Bone marrow (tissue), 2 donors: ENCODE measurements at places on chromosomes 2 and 18.

DNA sequence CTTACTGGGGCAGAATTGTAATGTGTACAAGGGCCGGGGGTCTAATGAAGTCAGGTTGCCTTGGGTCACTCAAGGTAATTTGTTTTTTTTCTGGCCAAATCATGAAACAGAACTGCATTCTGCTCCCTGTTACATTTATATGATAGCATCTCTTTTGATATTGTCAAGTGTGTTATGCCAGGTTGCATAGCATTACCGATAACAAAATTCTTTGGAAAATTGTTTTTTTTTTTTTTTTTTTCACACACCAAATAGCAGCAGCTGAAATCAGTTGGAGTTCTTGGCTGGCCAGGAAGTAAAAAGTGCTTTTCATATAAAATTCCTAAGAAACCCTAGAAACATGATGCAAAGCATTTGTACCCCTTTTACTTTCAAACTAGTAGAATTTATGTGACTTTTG lies 282.6 kb upstream of the FN1 start:
- DNase-seq: no peak

- no peak for DNase-seq
Measured at GRCh38 chr2:128504246-128505149, 185.8 kb upstream of the HS6ST1 start.

DNA sequence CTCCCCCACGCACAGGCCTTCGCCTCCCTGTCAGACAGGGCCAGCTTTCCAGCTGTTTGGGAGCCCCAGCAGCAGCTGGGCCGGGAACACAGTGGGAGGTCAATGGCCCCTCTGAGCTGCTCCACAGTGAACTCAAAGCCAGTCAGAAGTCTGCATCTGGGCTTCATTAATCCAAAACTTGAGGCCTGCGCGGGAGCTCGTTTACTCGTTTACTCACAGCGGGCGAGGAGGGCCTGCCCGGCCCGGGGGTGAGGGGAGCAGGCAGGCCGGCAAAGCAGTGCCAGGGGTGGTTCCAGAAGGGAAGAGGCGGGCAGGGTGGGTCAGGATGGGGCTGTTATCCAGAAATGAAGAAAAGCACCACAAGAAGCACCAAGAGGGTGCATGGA lies 36.8 kb upstream of the SEMA4C start:
- no peak for DNase-seq

GRCh38 chr2:61380056-61380881 lies 90.6 kb downstream of the USP34 start:
- no peak for DNase-seq

- DNase-seq: no peak
Measured at GRCh38 chr18:65206551-65207260, 544.1 kb upstream of the CDH7 start.

DNA sequence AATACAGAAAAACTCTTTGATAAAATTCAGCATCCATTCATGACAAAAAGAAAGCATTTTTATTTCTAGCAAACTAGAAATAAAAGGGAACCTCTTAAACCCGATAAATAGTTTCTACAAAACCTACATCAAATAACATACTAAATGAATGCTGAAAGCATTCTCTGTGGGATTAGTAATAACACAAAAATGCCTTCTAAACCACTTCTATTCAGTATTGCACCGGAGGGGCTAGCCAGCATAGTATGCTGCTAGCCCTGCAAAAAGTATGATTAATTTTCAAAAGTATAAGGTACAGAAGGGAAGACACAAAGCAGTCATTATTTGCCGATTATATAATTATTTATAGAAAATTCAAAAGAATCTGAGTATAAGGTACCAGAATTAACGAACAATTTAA lies 145.2 kb downstream of the DTNB start:
- DNase-seq: no peak

- DNase-seq: no peak
Measured at GRCh38 chr2:17426743-17427142, 91.5 kb downstream of the RAD51AP2 start.

- no peak for DNase-seq
Measured at GRCh38 chr2:86371527-86371926, 34.1 kb upstream of the REEP1 start.

DNA sequence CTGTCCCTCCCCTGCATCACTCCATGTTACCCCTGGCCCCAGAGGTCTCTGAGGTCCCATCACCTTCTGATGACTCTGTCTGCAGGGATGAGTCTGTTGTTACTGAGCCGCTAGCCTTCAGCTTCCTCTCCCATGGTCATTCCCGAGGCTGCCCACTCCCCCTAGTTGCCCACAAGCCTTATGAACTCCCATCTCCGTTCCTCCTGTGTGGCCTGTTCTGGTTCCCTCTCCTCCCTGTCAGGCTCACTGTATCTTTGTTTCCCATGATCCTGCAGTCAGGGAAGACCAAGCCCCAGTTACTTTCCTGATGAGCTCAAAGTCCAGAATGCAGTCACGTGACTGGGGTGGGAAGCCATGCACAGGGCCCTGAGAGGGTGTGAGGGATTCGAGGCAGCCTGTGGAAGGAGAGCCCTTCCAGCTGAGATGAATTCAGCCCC lies 39.5 kb downstream of the INPP4A start:
- DNase-seq: no peak

DNA sequence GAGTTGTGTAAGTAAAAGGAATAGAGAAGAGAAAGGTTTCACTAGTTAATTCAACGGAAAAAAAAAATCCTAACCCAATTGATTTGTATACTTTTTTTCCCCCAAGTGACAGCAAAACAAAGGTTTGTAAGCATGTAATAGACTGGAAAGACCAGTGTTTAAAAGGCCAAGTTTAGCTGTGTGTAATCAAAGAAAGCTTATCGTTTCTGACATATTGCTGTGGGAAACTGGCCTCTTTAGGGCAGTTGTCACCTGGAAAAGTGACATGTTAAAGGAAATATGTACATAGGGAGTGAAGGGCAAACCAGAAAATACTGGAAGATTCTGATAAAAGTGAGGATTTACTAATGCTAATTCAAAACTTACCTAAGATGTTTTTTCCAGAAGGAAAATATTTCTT lies 45.9 kb upstream of the EPHA4 start:
- DNase-seq: no peak

DNA sequence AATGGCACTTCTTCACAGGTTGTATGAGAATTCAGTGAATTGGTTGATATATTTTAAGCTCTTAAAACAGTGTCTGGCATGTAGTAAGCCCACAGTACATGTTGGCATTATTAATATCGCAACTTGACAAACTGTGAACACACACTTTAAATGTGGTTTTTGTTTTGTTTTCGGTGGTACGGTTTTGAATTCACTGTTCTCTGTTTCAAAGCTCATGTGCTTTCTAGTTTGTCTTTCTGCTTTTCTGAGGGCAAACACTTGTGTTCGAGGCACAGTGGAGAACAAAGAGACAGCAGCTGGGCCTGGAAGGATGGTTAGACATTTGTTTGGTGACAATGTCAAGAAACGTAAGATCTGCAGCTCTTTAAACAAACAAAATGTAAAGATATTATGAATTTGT lies 276.5 kb upstream of the MC4R start:
- no peak for DNase-seq

DNA sequence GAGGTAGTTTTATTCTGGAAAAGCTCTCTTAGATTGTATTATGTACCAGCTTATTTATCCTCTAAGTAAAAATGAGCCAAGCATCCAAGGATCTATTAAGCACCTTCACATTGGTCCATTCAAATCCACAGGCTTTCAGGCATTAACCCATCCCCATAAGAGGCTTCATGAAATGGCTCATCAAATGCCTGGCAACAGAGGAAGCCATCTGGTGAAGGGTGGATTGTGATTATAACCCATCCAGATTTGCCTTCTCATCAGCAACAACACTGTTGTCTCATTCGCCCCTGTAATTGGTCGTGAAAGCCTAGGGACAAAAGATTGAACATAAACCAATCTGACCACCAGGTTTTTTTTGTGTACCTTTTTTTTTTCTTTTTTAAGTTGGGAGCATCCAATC lies 134.3 kb upstream of the TACR1 start:
- no peak for DNase-seq

DNA sequence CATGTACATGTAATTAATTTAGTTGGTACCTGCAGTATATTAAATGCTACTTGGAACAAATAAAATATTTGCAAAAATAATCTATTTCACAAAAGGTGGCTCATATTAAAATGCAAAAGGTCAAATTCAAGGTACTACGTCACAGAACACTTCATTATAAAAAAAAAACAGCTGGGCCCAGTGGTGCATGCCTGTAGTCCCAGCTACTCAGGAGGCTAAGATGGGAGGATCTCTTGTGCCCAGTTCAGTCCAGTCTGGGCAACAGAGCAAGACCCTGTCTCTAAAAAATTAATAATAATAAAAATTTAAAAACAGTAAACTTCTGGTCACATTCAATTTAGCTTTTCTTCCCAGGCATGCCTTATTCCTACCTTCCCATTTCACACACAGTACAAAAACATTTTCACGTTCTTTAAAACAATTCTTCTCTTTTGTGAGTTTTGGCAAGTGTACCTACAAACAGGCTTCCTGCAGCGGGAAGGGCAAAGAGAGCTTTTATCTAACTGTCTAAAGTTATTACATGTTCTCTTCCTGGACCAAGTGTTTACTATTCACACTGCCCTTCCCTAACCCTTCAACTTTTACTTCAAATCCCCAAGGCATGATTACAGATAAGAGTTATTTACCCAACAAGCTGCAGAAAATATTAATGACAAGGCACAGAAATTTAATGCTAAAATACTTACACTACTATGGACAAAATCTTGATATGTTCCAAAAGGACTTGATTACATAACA lies 10.7 kb downstream of the BAZ2B start:
- DNase-seq: no peak

DNA sequence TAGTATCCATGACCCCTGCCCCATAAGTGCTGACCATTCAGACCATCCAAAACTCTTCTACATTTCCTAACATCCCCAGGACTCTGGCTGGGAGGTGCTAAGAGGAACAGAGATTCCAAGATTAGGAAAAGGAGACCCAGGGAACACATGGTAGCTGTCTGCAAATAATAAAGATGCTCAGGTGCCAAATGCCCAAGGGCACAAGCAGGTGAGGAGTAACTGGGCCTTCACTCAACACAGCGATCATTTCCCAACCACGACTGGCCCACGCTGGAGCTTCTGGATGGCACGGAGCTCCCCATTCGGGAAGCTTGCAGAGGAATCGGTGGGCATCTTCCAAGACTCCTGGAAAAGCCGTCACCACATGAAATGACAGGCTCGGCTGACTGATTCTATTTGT lies 255.9 kb upstream of the SMIM21 start:
- DNase-seq: no peak

GRCh38 chr18:24023185-24023814 lies 8.7 kb downstream of the TTC39C start:
- DNase-seq: no peak

- no peak for DNase-seq
Measured at GRCh38 chr2:176526995-176527901, 258.0 kb downstream of the MTX2 start.

DNA sequence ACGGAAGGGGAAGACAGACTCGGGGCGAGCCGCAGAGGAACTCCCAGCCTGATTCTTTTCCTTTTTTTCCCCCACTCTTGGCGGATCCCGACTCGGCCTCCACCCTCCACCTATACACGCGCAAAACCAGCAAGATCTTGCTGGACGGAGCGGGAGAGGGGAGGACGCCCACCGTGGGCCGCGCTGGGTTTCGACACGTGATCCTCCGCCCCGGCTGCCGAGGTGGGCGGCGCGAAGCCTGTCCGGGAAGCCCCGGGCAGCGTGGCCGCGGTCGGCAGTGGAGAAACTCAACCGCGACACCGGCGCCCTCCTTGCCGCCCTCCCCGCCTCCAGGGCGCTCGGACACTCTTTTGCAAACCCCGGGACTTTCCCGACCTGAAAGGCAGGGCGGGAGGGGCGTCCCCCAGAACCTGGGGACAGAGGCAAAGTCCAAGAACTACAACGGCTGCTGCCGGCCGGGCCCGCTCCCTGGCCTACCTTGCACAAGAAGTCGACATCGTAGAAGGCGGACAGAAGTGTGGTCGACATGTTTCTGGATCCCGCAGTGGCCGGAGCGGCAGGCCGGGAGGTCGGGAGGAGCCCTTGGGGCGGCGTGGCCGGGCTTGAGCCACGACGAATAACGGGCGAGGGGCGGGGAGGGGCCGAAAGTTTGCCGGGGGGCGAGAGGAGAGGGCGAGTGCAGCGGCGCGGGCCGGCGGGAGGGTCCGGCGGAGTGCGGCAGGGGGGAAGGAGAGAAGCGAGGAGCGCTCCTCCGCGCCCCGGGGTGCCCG lies 433 bp downstream of the ZFP36L2 start:
- DNase-seq: peak; percentile 95

- DNase-seq: no peak
Measured at GRCh38 chr2:42021464-42021863, 26.4 kb upstream of the PKDCC start.

- no peak for DNase-seq
Measured at GRCh38 chr2:212548455-212548819, 9.8 kb upstream of the ERBB4 start.

DNA sequence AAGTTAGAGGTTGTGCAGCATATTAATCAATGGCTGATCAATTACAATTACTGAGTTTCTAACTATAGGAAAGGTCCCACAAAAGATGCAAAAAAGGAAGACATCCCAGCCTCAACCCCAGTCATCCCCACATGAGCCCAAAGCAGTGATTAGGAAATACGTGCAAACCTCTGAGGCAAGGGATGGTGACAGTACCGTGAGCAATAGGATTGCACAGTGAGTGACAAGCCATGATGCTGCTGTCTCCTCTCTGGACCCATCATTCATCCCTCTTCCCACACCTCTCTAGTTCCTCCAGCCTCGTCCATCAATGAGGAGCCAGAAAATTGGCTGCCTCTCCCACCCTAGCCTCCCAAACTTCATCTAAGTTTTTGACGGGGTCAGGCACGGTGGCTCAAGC lies 4.0 kb upstream of the SLC11A1 start:
- DNase-seq: no peak
